ENCODE measurements at places on chromosomes 2 and 18.

DNA sequence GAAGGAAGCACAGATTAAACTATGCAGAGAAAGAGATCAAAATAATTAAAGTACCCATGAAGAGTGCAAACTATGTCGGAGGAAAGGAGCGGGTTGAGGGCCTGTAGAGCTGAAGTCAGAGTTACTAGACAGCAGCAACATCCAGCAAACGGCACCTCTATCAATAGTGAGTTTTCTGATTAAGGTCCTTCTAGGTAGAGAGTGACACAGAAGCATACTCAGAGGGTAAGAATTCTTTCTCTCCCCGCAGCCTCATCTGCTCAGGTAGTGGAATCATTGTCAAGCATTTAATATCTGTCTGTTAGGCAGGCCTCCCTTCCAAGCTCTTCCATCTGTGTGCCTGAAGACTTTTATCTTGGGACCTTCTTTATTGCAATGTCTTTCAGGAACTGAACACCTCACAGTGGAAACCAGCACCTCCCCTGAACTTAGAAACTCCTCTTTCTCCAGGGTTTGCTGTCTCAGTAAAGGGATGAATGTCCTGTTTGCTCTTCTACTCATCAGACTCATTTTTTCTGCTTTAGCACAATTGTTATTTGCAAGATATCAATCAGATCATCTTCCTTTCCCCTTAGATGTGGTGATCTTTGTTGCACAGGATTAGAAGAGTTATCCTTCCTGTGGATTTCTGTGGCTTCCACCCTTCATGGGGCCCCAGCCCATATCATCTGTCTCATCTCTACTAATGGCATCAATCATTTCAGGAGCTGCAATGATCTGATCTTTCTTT lies 28.8 kb downstream of the SP140 start:
- no peak for DNase-seq

- no peak for DNase-seq
Measured at GRCh38 chr2:144550911-144551310, 31.0 kb upstream of the ZEB2 start.

DNA sequence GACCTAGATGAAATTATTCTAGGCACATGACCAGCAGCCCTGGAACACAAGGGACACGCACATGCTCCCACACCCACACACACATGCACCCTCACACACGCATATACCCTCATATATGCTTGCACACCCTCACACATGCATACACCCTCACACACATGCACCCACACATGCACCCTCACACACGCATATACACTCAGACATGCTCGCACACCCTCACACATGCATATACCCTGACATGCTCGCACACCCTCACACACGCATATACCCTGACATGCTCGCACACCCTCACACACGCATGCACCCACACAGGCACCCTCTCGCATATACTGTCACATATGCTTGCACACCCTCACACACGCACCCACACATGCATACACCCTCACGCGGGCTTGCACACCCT lies 61.8 kb downstream of the PARD6G start:
- DNase-seq = no peak

DNA sequence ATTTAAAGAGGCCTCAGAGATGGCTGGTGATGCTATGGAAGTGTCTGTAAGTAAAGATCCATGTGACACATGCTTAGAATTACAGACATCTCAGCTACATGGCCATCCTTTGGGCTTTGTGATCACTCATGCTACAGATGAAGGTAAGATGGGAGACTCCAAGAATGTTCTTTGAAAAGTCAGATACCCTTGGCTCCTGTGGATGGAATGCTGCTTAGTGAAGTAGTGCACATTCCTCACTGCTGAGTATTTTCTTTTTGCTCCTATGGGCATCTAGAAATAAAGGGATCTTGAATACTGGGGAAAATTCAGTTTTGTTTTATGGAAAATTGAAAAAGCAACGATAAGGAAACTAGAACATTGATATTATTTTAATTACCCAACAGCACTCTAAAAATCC lies 55.2 kb upstream of the REV1 start:
- no peak for DNase-seq

DNA sequence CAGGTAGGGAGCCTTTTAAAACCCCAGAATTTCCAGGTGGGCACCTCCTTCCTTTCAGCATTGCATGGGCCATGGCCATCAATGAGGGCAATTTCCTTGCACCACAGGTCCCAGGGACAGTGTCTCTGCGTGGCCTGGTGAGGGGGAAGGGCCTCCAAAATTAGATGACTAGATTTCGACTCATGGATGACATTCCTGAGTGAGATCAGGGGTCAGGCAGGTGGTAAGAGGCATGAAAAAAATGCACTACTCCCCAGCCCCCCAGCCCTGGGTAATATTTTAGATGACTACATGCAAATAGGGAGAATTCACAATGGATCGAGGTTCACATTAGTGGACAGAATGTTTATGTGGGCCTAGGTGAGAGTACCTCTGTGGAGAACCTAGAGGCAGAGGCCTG lies 19.0 kb upstream of the IGFBP5 start:
- no peak for DNase-seq

DNA sequence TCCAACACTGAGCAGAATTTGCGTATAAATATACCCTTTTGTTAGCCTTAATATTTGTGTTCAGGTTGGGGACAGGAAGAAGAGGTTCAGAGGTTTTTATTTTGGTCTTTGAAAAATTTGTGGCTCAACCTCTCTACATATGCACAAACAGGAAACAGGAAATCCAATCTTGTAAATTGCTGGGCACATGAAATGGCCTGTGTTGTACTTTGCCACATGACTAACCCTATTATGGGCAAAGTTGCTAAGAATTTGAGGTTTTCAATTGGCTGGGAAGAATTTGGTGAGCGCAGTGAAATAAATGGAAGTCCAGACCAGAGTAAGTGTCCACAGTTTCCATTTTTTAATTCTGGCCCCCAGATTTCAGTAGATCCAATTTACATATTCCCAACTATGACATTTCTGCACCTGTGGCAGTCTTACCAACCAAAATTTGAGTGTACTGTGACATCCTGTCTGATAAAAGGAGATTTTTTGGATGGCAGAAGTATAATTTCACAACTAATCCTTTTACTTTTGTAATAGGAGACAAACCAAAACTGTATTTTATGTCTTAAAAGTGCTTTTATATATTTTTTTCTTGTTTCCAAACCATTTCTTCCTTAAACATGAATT lies 63.6 kb downstream of the COX7A2L start:
- no peak for DNase-seq

DNA sequence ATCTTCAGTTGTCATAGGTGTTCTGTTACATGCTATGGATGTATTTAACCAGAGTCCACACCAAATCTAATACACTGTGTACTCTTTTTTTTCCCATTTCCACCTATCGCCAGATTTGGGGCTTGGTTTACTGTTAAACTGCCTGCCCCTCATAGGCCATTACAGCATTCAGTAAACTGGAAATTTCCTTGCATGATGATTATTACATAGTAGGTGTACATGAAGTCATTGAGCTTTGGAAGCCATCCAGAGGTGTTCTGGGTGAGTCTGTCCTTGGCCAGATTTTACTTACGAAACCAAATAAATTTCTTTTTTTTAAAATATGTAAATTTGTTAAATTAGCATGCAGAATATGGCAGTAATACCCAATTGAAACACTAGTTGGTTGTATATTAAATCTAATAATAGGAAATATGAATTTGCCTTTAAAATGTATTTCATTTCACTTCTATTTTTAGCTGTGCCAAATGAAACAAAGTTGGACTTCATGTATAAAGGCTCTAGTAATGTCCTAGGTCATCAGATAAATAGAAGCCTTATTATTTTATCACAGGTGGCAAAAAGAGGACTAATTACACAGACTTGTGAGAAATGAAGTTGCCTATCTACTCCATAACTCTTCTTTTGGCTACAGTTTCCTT lies 60.7 kb downstream of the COMMD1 start:
- no peak for DNase-seq

- DNase-seq = no peak
Measured at GRCh38 chr18:46002934-46003333, 35.8 kb upstream of the EPG5 start.

- no peak for DNase-seq
Measured at GRCh38 chr2:239377591-239377990, 23.2 kb downstream of the HDAC4 start.

All from stimulated activated naive B cell treated with anti-CD40 and anti-IgM and Interleukin-4, amounts not matched to agents 10 μg/mL and 1 μg/mL and 100 μg/mL, for 72 hours (primary cell).